ENCODE measurements at places on chromosomes 1 and 21. TPM values are rescaled to one million over a fixed set of nuclear protein-coding genes. Genes with fewer than 3 reads are reported as not detected.

GRCh38 chr1:246680190-246680589 lies 44.0 kb upstream of the SCCPDH start:
- DNase-seq, result no peak

DNA sequence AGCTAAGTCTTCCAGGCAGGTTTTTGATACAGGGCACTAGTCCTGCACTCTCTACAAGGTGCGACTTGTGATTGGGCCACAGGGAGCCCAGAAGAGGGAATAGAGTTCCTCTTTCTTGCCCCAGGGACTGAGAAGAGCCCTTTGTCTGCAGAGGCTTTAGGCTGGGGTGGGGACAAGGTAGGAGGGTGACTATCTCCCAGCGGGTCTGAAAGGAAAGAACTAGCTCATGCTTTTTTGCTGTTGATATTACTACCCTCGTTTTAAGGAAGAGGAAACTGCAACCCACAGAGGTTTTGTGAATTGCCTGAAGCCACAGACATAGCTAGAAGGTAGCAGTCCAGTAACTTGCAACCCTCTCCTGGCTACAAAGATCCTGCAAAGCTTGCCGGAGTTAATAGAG lies 615.2 kb downstream of the MATN1 start:
- no peak for DNase-seq

DNA sequence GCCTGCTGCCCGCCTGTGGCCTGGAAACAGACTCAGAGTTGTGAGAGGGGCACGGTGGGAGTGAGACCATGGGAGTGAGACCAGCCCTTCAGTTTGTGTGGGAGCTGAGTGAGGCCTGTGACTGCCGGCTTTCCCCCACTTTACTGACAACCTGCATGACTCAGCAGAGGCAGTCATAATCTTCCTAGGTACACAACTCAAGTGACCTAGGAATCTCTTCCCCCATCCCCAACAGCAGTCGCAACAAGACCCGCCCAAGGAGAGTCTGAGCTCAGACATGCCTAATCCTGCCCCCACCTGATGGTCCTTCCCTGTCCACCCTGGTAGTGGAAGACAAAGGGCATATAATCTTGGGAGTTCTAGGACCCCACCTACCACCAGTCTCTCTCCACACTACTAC lies 44.2 kb downstream of the KLHL20 start:
- DNase-seq, result no peak

DNA sequence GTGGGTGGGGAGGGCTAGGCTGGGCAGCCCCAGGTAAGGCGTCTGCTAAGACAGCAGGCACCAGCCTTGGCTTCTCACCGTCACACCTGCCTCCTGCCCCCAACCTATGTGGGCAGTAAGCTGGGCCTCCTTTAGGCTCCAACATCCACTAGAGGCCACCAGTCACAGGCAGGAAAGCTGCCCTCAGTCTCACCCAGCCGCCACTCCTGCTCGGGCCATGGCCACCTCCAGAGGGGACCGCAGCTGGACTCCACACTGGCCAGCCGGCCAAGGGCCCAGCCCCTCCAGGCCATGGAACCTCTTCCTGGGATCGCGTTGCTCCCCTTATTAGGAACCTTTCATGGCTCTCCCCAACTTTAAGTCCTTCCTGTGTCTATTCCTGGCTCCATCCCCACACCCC lies 74.5 kb downstream of the MRPL37 start:
- no peak for DNase-seq

DNA sequence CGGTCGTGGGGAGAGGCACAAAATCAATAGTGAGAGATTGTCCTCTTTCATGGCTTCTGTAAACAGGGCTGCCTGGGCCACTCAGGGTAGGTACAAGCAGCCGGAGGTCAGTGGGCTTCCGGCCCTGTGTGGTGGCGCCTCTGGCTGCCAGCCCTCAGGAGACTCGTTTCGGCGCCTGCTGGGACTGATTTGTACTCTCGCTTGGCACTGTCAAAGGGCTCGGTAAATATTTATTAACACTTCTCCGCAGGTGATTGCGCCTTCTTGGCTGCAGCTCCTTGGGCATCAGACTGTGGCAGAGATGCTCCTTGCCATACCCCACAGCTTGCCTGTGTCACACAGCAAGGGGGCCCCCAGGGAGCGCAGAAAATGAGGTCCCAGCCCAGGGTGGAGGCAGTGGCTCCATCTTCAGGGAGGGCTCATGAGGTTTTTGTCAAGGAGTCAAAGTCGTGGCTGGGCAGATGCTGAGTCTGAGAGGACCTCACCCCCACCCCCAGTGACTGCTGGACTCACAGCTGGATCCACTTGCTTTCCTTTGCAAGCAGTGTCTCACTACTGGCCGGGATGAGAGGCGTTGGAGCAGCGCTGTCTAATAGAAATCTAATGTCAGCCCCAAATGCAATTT lies 262.5 kb downstream of the GRIK3 start:
- DNase-seq, result no peak

DNA sequence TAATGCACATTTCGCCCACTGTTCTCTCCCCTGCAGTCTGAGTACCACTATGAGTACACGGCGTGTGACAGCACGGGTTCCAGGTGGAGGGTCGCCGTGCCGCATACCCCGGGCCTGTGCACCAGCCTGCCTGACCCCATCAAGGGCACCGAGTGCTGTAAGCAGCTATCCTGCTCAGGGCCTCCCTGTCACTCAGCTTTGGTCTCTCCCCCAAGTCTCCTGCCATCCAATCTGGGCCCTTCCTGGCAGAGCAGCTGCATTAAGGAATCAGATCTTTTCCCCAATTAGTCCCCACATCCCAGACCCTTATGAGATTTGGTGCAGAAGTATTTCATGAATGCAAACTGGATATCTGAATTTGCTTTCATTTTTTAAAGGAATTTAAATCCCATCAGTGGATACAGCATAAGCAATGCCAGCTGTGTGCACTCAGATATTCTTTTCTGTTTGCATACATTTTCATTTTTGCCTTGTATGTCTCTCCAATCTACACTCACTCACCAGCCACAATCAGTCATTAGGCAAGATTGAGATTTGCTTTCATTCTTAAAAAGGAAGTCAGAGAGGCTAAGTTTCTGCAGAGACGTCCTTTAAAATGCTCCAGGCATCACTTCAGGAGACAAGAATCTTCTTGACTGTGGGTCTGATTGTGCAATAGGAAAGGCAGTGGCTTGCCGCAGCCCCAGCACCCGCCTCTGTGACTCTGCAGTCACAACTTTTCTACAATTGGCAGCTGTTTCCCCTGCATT lies 48.1 kb downstream of the ELAPOR1 start:
- peak; percentile 58 for DNase-seq

The FOXD2 gene
- not detected for total RNA-seq

The GPR61 gene
- 0.07 TPM for total RNA-seq

All from left ventricle myocardium superior (tissue), 1 donor.